ENCODE measurements at places on chromosomes 5 and 9.

DNA sequence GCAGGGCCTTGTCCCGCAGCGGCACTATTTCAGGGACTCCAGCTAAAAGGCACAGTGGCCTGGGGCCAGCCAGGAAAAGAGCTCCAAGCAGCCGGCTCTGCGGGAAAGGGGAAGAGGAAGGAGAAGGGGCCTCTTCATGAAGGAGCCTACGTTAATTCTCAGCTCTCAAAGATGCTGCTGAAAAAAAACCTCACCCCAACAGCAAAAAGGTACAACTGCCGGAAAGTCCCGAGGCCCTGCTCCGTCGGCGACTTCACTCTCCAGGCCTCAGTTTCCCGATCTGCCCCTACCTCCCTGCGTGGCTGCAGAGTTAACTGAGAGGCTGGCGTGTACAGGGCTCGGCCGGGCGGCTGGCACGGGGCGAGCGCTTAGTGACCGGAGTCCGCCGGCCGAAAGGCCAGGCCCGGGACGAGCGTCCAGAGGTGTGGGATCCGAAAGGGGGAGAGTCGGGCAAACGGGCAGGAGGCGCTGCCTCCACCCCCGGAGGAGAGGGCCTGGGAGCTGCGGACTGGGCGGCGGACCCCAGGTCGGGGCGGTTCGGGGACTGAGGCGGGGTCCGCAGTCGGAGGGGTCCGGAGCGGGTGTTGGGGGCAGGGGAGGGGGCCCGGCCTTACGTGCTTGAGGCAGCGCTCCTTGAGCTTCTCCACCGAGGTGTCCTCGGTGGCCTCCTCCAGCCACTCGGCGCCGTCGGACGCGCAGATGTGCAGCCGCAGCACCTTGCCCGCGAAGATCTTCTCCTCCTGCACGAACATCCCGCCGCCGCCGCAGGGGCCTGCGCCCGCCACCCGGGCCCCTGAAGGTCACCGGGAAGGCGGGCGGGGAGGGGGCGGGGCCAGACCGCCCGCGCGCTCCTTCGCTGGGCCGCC lies 529 bp downstream of the UBAC1 start:
- no peak for DNase-seq

- peak; percentile 16 for DNase-seq
These were observed 32.0 kb upstream of the TMED7 start for GRCh38 chr5:115657881-115658233.

GRCh38 chr9:109469646-109470358 lies 28.3 kb downstream of the PTPN3 start:
- peak; percentile 74 for DNase-seq

- DNase-seq: no peak
These were observed 145.5 kb upstream of the POU5F2 start for GRCh38 chr5:93886917-93887361.

DNA sequence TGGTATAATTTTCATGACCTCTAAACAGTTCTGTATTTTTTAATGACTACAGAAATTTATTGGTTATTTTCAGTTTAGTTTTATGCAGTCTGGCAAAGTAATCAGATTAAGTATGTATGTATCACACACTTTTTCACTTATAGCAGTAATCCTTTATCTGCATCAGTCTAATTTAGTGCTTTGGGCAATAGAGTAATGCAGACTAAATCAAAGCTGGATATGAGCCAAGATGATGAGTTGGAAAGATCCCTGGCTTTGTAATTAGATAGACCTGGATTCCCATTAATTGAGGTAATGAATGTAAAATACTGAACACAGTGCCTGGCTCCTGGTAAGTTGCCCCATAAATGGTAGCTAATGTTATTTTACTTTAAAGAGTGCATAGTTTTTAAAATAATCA lies 215.4 kb upstream of the TLX3 start:
- DNase-seq: no peak

- no peak for DNase-seq
These were observed 12.1 kb upstream of the NCS1 start for GRCh38 chr9:130159915-130160670.

GRCh38 chr5:77650686-77651085 lies 12.2 kb upstream of the OTP start:
- DNase-seq: no peak

DNA sequence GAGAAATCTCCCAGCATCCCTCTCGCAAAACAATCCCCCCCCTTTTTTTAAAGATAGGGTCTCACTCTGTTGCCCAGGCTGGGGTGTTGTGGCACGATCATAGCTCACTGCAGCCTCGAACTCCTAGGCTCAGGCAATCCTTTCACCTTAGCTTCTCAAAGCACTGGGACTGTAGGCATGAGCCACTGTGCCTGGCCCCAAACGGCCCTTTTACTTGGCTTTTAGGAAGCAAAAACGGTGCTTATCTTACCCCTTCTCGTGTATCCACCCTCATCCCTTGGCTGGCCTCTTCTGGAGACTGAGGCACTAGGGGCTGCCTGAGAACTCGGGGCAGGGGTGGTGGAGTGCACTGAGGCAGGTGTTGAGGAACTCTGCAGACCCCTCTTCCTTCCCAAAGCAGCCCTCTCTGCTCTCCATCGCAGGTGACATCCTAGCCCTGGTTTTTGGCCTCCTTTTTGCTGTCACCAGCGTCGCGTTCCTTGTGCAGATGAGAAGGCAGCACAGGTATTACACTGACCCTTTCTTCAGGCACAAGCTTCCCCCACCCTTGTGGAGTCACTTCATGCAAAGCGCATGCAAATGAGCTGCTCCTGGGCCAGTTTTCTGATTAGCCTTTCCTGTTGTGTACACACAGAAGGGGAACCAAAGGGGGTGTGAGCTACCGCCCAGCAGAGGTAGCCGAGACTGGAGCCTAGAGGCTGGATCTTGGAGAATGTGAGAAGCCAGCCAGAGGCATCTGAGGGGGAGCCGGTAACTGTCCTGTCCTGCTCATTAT lies 6.8 kb downstream of the CA9 start:
- DNase-seq: no peak

- no peak for DNase-seq
These were observed 15.0 kb downstream of the PSMB7 start for GRCh38 chr9:124399968-124400940.

DNA sequence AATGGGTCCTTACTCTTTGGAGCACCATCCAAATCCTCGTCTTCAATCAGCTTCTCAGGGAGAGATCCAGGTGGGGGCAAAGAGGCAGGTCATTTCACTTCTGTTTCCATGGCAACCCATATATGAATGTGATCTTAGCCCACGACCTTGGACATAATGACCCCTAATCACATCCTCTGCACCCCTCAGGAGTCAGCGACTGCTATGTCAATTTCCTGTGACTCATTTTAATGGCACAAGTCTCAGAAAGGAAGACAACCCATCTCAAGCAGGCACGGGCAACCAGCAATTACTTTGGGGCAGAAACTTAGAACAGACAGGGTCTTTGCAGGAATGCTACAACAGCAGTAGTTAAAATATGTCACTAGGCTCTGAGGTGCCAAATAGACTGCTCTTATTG lies 591.2 kb downstream of the TLR4 start:
- peak; percentile 36 for DNase-seq

GRCh38 chr9:21095561-21095960 lies 17.8 kb upstream of the IFNB1 start:
- no peak for DNase-seq

DNA sequence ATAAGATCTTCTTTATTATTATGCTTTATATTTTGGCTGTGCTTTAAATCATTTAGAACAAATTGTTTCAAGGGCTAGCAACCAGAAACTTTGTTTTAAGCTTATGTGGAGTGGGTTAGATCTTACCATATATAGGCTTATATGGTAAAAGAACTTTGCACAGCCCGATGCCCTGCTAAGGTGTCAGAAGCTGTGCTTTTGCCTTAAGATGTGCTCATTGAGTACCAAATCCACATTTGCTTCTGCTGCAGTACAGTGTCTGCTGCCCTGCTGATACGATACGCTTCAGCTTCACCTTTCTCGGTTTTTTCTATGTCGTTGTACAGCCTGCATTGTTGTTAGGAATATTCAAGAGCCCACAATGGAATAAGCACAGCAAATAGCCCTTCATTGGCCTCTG lies 34.8 kb downstream of the CD180 start:
- DNase-seq: no peak

- DNase-seq: no peak
These were observed 106.8 kb upstream of the FBXL7 start for GRCh38 chr5:15393146-15393545.

DNA sequence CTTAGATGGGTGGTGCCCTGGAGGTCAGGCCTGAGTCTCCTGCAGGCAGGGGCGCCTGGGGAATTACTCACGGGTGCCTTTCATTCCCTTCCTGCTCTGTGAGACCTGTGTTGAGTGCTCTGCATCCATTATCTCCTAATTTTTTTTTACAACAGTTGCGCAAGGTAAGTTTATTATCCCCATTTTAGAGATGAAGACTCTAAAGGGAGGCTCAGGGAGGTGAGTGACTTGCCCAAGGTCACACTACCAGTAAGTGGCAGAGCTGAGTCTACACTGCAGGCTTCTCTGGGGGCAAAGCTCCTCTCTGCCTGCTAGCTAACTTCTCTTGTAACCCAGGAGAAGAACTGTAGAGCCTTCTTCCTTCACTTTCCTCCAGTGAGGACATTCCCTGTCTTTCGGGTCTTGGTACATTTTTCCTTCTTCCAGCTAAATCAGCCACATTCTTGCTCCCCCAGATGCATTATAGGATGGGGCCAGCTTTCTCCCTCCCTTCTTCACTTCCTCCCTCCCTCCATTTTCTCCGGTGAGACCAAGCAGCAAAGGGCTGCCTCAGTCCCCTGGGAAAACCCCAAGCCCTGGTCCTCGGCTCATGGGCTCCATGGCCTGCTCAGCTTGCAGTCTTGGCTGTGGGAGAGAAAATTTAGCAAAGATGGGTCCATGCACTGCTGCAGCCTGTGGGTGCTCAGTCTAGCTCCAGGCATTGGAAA lies 1.8 kb downstream of the PRR7 start:
- DNase-seq: no peak

DNA sequence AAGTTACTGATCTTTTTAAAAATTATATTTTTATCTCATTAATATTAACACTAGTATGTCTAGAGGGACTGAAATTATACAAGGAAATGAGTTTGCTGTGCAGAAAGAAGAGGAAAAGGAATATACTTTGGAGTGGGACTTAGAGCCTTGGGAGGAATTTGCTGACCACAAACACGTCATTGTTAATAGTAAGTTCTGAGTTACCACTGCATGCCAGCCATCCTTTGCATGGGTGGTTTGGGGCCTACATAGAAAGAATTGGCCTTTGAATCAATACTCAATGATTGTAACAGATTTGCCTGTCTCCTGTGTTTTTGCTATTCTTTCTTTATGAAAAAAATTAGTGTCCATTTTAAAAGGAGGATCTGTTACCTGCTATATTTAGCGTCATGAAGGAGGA lies 232.6 kb upstream of the TNC start:
- no peak for DNase-seq

DNA sequence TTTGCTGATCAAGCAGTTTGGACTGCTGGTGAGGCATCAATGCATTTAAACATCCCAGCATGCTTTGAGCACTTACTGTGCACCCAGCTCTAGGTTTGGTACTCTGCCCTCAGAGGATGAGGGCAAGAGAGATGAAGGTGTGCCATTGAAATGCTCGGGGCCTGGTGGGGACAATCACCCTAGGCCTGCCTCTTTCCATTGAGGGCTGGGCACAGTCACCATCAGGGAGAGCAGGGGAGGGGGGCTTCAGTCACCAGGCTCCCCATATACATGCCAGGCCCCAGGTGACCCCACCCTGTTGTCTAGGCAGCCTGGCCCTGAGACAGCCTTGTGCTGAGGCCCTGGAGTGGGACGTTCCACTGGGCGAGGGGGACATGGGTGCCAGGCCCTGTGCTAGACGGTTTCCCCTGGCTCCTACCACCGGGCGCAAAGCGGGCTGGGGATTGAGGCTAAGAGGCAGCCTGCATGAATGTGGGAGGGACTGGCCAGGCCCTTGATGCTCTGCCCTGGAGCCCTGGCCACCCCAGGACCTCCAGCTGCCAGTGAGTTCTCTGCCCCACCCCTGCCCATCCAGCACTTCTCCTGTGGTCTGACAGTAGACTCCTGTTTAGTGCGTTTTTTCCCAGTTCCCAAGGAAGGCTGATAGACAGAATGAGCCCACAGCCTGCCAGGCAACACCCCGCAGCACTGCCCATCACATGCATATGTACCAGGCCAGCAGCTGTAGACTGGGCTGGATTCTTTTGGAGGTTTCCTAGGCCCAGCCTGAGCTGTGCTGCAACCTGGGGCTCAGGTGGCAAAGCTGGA lies 18.9 kb downstream of the TCF7 start:
- no peak for DNase-seq

- no peak for DNase-seq
These were observed 74.8 kb upstream of the FAM170A start for GRCh38 chr5:119554597-119554996.

GRCh38 chr9:125189361-125190289 lies at the start of gene PPP6C:
TSS of gene PPP6C (minus strand) at chr9:125189803. CDS start at chr9:125189718, 85 bp downstream.
- DNase-seq: peak; percentile 91

GRCh38 chr9:9341203-9341602 lies 1271.6 kb downstream of the PTPRD start:
- no peak for DNase-seq

DNA sequence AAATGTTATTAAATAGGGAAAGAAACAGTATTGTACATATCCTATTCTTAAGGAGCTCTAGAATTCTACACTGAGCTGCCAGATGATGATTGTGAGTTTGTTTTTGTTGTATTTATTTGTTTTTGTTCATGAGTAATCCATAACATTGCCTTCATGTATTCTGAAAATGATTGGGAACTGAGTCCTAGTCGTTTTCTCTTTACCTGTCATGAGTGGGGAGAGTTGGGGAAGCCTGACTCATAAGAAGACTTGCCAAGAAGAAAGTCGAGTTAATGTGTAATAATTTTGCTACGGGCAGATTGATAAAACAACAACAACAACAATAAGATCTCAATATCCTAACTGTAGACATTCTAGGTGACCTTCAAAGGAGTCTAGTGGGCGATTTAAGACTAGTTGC lies 103.8 kb downstream of the ANKRD55 start:
- no peak for DNase-seq

GRCh38 chr9:6067426-6067825 lies 52.0 kb upstream of the RANBP6 start:
- no peak for DNase-seq

DNA sequence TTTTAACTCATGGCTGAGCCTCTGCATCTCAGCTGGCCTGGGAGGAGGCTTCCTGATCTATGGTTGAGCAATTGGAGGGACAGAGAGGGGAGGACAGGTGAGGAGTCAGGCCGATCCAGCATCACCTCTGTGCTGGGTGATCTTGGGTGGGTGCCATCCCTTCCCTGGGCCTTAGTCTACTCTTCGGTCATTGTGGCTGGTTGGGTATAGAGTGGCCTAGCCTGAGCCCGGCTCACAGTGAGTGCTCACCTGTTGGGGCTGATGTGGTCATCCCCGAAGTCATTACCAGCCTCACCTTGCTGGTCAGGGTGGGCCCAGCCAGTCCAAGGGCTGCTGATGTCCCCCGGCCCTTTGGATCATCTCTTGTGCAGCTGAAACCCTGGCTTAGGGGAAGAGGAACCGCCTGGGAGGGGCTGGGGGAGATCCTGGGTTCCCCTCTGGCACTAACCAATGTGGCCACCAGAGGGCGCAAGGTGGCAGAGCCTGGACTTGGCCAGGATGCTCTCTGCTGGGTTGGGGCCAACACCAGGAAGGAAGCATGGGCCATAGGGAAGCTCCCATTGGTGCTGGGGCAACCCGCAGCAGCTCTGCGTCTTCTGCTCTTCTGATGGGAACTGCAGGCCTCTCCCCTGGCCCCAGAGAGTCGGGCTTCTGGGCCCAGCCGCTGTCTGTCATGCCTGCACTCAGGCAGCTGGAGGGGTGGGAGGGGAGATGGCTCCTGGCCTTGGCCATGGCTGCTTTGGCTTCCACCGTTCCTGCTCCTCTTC lies 17.3 kb upstream of the ODF2 start:
- peak; percentile 76 for DNase-seq
